Stimulated activated CD8-positive, alpha-beta memory T cell treated with anti-CD3 and anti-CD28 coated beads, Interleukin-7, amount 100 ng/mL, for 1 hour (primary cell): ENCODE measurements at places on chromosomes 2 and 18.

GRCh38 chr2:69811591-69811990 lies 17.9 kb upstream of the GMCL1 start:
- DNase-seq: no peak

- no peak for DNase-seq
Observed at GRCh38 chr18:60372596-60372995, at the start of gene MC4R. TSS of gene MC4R (minus strand) at chr18:60372775. CDS start at chr18:60372349, 426 bp downstream.

DNA sequence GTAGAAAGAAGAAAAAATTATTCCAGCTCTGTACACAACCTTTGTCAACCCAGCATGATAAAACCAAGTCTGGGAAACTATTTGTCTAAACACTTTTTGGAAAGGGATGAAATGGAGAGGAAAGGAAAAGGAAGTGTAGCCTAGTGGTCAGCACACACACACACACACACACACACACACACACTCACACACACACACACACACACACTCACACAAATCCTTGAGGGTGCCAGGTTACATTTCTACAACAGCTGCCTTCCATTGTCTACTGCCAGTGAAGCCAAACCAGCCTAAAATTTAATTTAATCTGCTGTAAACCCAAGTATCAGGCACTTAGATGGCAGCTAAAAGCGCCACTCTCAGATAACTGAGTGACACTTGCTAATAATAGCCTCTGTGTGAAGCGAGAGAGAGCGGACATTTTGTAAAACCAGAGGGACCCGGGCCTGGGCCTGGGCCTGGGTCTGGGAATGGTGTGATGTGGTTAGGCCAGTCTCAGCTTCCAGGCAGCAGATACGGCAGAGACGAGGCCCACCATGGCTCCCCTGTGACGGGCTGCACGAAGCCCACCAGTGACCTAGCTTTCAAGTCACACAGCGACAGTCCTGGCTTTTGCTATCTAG lies 32.4 kb downstream of the BCL11A start:
- no peak for DNase-seq

- DNase-seq: no peak
Observed at GRCh38 chr2:65121-65520, 18.8 kb upstream of the FAM110C start.

DNA sequence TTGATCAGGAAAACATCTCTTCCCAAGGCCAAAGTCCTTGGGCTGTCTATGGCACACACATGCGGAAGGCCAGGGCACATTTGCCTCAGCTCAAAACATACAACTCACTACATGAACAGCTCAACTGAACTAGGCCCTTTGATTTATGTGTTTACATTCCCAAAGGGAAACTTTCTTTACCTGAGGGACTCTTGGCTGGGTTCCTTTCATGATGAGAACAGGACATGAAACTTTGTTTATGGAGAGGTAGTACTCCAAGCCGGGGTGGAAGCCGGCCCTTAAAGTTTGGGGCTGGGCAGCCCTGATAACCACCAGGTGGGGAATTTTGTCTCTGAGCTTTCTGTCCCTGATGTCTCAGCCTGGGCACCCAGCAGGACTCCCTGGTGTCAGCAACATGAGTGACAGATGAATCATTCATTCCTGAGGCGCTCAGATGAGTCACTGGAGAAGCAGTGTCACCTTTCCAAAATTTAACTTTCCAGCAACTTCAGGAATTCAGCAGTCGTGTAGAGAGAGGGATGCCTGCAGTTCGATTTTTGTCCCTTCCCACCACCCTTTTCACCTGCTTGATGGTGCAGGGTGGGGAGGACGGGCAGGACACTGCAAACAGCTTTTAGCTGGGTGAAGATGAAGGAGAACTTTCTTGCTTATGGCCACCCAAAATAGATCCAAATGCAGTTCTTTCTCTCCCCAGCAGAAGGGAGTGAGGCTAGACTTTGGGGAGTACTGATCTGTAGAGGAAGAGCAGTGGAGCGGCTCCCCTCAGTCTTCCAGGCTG lies 331.6 kb downstream of the DYSF start:
- DNase-seq: no peak

GRCh38 chr2:45974762-45975408 lies 322.3 kb upstream of the EPAS1 start:
- no peak for DNase-seq

GRCh38 chr2:106292627-106293026 lies 98.5 kb upstream of the UXS1 start:
- DNase-seq: no peak

DNA sequence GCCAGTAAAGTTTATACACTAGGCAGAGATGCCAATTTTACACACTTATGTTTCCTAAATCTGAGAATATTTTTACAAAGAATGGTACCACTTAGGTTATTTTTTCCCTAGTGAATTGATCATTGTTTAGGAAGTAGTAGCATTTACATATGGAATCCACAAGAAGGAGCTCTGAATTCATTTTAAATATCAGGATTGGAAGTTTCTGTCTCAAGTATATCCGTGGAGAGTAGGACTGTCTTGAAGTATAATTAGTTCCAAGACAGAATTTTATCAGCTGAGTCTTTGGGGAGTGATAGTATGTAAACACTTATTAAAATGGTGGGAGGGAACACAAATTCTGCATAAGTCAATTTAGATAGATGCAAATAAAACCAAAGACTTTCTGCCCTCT lies 82.3 kb upstream of the FAM98A start:
- no peak for DNase-seq

GRCh38 chr2:15955232-15955988 lies 15.1 kb downstream of the MYCN start:
- no peak for DNase-seq

- DNase-seq: no peak
Observed at GRCh38 chr2:156752042-156752441, 315.9 kb downstream of the GPD2 start.

GRCh38 chr2:204576362-204576979 lies 31.2 kb downstream of the PARD3B start:
- no peak for DNase-seq

- no peak for DNase-seq
Observed at GRCh38 chr18:74760026-74760425, 162.4 kb downstream of the ZNF407 start.
